ENCODE measurements at places on chromosomes 5 and 9.

GRCh38 chr5:32217886-32218396 is 43.8 kb upstream of the GOLPH3 start:
- DNase-seq, result peak; percentile 37

DNA sequence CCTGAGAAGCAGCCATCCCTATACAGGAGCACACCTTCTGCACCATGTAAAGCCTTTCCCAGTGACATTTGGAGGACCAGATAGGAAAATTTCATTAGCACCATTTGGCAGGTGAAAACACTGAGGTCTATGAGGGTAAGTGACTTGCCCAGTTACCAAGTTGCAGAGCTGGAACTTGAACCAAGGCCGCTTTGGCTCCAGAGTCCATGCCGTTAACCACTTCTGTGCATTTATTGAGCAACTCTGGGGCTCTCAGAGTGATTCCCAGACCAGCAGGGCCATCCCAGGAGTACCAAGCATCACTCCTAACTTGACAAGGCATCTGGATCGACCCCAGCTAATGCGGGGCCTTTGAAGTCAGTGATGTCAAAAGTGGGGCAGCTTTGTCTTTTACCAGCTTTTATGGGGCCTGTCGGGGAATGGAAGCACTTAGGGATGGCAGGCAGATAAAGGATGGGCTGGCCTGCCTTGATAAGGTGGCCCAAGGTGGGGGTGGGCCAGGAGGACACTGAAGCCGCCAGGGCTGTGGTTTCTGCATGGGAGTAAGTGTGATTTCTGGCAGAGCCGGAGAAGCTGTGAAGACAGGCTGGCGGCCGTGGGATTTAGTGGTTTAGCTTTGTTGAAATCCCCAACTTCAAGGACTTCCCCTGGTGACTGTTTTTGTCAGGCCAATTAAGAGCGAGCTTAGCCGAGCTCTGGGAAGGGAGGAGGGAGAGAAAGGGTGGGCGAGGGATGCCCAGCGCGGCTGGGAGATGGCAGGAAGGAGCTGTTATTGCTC is 127.3 kb downstream of the MACROH2A1 start:
- DNase-seq, result no peak

DNA sequence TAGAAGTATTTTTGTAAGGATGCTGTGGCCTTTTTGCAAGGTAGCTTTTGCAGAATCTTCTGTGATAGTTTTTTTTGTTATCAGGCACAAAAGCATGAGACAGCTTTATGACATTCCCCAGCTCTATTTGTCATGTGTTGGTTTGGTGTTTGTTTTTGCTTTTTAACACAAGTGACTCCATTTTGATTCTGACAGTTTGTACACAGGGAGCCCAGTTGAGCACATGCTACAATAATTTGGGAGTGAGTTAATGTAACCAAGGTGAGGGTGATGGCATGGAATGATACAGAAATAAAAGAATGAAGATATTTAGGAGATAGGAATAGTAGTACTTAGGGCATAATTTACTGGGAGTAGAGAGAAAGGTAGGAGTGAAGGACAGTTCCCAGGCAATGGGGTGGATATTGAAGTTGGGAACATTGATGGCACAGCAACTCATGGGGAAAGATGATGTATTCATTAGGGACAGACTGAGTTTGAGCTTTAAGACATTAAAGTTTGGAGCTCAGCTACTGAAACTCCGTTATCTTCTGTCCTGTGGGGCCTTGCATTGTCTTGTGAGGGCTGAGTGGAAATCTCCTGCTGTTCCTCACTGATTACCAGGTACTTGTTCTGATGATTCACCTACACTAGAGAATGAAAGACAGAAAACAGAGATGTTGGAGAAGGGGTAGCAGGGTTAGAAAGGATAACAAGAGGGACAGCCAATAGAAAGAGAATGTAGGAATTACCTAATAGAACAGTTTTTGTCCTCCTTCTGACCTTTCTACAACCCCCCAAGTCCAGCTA is 88.3 kb upstream of the CCDC112 start:
- no peak for DNase-seq

- no peak for DNase-seq
These were observed 195.9 kb downstream of the SLIT3 start for GRCh38 chr5:169104937-169105494.

DNA sequence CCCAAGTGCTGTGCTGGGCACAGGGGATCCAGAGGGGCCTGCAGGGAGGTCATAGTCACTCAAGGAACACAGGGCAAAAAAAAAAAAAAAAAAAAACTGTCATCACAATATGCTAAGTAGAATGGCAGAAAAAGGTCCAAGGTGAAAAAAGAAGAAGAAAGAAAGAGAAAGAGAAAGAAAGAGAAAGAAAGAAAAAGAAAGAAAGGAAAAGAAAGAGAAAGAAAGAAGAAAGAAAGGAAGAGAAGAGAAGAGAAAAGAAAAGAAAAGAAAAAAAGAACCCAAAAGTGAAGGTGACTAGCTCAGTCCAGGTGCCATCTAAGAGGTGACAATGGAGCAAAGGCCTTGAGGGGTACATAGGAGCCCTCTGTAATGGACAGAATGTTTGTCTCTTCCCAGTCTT is 73.9 kb downstream of the PDE6A start:
- DNase-seq, result no peak

All from breast epithelium (tissue), 4 donors.